ENCODE measurements at places on chromosomes 16 and 17.

GRCh38 chr17:49012769-49013255 lies 15.6 kb downstream of the IGF2BP1 start:
- DNase-seq: no peak

- no peak for DNase-seq
Measured at GRCh38 chr16:74982256-74982655, 2.7 kb downstream of the WDR59 start.

DNA sequence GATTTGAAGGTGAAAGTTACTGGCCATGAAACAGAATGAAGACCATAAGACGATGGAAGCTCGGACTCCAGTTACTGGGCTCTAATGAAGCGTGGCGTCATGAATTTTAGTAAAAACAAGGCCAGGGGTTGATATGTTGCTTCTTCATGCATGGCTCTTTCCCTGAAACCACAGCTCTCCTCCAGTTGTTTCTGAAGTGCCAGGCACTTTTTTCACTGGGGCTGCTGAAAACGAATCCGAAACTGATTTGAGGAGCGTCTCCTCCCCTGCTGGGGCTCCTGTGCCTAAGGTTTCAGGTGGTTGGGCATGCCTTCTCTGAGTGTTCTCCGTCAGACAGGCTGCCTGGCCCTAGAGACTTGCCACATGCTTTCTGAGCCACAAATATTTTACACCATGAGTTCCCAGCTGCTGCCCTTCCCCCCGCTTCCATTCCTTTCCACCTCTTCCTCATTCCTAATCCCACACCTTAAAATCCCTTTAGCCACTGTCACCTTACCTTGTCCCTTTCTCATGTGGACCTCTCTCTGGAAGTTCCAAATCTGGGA lies 3.7 kb upstream of the MYL4 start:
- DNase-seq: no peak

DNA sequence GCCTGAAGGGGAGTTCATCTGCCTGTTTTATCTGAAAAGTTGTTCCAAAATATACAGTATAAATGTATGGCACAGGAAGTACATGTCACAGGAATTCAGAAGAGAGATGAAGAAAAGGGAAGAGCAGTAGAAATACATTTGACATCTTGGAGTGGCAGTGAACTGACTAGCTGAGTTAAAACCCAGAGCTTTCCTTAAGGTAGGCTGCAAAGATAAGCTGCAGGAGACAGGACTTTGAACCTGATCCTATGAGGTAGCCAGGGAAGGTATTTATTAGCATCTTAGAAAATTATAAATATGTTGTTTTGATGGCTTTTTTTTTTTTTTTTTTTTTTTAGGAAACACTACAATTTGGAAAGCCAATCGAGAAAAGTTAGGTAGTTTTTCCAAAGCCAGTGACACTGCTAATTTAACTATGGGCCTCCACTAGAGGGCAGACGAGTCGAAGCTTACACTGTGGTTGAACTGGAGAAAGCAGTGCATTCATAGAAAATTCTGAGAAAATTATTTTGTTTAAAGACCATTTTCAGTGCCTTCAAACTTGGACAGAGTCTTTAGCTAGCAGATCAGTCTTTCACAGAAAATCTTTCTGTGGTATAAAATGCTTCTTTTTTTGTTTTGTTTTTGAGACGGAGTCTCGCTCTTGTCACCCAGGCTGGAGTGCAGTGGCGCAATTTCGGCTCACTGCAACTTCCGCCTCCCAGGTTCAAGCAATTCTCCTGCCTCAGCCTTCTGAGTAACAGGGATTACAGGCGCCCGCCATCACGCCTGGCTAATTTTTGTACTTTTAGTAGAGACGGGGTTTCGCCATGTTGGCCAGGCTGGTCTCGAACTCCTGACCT lies 122.3 kb downstream of the SSH2 start:
- DNase-seq: peak; percentile 78

GRCh38 chr17:79147746-79148506 lies 73.3 kb downstream of the ENGASE start:
- DNase-seq: no peak

- no peak for DNase-seq
Measured at GRCh38 chr16:85765211-85765610, 14.3 kb upstream of the C16orf74 start.

DNA sequence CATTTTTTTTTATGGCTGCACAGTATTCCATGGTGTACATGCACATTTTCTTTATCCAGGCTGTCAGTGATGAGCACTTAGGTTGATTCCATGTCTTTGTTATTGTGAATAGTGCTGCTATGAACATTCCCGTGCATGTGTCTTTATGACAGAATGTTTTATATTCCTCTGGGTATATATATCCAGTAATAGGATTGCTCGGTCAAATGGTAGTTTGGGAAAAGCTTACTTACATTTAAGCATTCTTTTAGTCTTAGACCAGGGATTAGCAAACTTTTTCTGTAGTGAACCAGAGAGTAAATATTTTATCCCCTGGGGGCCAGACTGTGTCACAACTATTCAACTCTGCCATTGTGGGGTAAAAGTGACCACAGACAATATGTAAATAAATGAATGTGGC lies 40.2 kb downstream of the MED13 start:
- no peak for DNase-seq

GRCh38 chr16:72850853-72851252 lies 197.1 kb downstream of the ZFHX3 start:
- DNase-seq: no peak

GRCh38 chr17:41652461-41652970 lies 28.1 kb upstream of the KRT17 start:
- DNase-seq: no peak

GRCh38 chr17:77107506-77108433 lies 33.0 kb upstream of the SEC14L1 start:
- no peak for DNase-seq

GRCh38 chr16:57308041-57308440 lies 23.6 kb upstream of the PLLP start:
- DNase-seq: no peak

GRCh38 chr17:18964018-18964351 lies 12.0 kb downstream of the SLC5A10 start:
- DNase-seq: no peak

DNA sequence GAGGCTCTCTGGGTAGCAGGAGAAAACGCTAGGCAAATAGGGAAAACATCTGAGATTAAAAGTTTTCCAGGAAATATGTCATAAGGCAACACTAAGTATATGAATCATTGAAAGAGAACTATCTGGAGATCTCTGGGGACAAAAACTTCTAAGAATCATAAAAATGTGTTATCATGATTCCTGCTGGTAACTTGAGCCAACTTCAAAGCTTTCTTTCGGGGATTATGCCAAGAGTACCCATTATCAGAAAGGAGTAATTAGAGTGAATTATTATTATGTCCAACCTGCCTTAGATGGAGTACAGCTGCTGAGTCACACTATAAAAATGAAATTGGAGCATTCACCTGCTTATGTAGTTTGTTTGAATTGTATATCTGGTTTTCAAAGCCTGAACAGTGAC lies 488.5 kb upstream of the SOX9 start:
- no peak for DNase-seq

GRCh38 chr16:86725401-86725800 lies 147.1 kb downstream of the FOXL1 start:
- no peak for DNase-seq

- no peak for DNase-seq
Measured at GRCh38 chr16:7303660-7304200, 28.9 kb upstream of the RBFOX1 start.

DNA sequence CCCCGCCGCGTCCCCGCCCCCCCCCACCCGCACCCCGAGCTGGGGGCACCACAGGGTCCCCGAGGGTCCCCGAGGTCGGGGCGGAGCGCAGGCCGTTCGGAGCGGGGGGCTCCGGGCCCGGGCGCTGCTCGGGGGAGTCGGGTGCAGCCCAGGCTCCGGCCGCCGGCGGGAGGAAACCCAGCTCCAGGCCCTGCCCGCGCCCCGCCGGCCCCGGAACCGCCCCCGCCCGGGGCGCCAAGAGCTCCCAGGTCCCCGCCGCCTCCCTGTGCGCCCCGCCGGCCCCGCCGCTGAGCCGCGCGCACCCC lies 33.2 kb upstream of the RPH3AL start:
- DNase-seq: no peak

GRCh38 chr16:84817613-84818012 lies 2.2 kb upstream of the CRISPLD2 start:
- no peak for DNase-seq

DNA sequence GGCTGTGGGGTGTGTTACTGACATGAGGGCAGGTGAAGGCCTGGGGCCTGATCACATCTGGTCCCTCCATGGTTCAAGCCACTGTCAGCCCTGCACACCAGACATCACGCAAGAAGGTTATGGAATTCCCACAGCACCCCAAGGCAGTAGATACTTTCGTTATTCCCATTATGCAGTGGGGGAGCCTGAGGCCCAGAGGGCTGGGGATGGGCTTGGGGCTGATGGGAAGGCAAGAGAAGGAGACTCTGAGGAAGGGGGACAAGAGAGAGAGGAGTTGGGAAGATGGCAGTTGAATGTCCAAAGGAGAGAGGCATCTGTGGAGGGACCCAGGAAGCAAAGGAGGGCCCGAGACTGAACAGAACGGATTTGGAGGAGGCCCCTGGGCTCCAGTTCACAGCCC lies 34.7 kb downstream of the TRPV2 start:
- DNase-seq: no peak

DNA sequence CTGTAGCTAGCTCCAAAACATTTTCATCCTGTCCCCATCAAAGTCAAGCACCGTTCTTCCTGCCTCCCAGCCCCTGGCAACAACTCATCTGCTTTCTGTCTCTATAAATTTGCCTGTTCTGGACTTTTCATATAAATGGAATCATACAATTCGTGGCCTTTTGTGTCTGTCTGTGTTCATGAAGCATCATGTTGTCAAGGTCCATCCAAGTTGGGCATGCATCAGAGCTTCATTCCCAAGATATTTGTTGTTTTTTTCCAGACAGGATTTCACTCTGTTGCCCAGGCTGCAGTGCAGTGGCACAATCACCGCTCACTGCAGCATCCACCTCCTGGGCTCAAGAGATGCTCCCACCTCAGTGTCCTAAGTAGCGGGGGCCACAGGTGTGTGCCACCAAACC lies 5.9 kb downstream of the SLC5A10 start:
- DNase-seq: no peak

DNA sequence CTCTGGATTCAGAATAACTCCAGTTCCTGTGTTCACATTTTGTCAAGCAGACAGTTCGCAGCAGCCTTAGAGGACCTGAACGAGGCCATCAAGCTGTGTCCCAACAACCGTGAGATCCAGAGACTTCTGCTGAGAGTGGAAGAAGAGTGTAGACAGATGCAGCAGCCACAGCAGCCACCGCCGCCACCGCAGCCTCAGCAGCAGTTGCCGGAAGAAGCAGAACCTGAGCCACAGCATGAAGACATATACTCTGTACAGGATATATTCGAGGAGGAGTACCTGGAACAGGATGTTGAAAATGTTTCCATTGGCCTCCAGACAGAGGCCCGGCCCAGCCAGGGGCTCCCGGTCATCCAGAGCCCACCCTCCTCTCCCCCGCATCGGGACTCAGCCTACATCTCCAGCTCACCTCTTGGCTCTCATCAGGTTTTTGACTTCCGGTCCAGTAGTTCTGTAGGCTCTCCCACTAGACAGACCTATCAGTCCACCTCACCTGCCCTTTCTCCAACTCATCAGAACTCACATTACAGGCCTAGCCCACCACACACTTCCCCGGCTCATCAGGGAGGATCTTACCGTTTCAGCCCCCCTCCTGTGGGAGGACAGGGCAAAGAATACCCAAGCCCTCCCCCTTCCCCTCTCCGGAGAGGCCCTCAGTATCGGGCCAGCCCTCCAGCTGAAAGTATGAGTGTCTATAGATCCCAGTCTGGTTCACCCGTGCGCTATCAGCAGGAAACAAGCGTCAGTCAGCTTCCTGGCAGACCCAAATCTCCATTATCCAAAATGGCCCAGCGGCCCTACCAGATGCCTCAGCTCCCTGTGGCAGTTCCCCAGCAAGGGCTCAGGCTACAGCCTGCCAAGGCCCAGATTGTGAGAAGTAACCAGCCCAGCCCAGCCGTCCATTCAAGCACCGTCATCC lies 25.9 kb downstream of the CYB561 start:
- DNase-seq: peak; percentile 78

DNA sequence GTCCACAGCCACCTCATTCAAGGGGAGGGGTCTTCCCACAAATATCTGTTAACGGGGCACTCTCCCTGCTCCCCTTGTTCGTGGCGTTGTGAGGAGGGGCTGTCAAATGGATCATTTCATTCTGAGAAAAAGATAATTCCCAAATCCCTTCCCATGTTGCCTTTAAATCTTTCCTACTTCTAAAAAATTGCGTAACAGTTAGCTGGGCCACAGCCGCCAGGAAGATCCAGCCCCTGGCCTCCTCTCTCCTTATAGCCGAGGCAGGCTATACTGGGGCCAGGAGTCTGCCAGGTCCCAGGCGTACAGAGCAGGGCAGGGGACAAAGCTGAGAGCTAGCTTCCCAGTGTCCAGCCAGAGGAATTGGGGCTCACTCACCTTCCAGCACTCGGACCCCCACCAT lies 430 bp downstream of the C16orf89 start:
- no peak for DNase-seq

DNA sequence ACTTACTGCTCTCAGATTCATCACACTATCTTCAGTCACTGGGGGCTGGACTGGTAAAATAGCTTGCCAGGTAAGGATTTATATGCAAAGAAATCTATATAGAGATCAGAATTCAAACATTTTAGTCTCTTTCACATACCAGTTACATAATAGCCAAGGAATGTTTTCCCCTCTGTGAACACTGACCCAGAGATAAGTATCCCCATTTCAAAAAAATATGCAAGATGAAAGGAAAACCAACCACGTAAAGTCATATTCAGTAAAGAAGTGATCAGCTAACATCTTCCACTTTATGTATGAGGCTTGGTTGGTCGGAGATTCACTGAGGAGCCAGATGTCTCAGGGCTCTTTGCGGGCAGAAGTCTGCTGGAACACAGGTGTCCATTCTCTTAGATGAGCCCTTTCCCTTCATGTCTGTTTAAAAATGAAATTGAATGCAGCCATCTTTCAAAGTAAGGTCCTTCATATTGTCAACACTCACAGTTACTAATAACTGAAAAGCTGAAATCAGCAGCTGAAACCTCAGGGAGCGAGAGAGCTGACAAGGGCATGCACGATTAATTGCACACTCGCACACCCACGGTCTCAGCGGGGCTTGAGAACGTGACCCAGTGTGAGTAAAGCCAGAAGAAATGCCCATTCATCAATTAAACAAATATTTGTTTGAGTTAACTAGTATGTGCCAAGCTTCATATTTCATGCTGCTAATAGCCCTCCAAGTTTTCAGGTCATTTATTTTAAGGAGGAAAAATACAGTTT lies 161.2 kb downstream of the MRTFB start:
- no peak for DNase-seq

DNA sequence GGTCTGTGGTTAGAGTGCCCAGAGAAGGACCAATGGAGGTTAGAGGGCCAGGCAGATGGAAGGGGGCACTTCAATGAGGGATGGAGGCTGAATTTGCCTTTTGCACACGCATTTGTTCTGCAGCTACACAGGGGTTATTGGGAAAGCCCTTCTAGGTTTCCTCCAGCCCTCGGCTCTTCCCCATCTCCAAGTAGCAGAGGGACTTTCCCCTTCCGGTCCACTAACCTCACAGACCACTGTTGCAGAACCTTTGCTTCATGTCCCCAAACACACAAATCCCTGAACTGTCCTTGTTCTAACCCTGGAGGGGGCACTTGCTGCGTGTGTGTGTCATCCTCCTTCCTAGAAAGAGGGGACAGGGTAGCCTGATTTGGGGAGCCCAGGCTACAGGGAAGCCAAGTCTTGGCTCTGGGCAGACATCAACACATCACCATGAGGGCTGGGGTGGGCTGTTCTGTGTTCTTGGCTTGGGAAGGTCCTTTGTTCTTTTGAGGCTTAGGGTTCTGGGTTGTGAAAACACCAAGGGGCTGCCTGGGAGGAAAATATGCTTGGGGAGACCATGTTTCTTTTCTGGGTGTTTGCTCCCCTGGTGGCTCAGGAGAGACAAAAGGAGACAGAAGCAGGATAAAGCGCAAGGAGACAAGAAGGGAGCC lies 7.3 kb upstream of the NR1D1 start:
- DNase-seq: no peak
